NB4 (cell line): ENCODE measurements at places on chromosomes 5 and 9.

DNA sequence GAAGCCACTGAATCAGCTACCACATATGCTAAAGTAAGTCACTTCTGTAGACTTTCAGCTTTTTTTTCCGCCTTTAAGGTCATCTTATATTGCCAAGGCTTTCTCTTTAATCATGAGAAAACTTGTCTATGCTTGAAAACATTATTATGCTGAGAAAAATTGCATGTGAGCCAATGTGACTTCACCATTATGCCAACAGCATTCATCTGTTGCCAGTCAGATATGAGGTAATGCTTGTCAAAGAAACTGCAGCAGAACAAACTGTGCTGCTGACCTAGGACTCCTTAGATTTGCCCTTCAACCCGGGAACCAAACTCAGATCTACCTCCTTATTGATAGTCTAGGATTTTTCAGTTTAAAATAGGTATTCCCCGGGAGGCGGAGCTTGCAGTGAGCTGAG, 34.3 kb downstream of the SLC44A1 start:
- no peak for DNase-seq

DNA sequence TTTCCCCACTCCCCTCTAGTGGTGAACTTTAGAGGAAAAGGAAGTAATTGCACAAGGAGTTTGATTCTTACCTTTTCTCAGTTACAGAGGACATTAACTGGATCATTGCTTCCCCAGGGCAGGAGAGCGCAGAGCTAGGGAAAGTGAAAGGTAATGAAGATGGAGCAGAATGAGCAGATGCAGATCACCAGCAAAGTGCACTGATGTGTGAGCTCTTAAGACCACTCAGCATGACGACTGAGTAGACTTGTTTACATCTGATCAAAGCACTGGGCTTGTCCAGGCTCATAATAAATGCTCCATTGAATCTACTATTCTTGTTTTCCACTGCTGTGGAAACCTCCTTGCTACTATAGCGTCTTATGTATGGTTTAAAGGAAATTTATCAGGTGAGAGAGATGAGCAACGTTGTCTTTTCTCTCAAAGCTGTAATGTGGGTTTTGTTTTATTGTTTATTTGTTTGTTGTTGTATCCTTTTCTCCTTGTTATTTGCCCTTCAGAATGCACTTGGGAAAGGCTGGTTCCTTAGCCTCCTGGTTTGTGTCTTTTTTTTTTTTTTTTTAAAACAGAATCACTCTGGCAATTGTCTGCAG, 25.3 kb downstream of the SLC22A5 start:
- DNase-seq, result no peak

- DNase-seq, result no peak
Measured at GRCh38 chr5:122355324-122355723, 43.3 kb downstream of the SNCAIP start.

- no peak for DNase-seq
Measured at GRCh38 chr5:133483406-133484090, 128.8 kb downstream of the FSTL4 start.

DNA sequence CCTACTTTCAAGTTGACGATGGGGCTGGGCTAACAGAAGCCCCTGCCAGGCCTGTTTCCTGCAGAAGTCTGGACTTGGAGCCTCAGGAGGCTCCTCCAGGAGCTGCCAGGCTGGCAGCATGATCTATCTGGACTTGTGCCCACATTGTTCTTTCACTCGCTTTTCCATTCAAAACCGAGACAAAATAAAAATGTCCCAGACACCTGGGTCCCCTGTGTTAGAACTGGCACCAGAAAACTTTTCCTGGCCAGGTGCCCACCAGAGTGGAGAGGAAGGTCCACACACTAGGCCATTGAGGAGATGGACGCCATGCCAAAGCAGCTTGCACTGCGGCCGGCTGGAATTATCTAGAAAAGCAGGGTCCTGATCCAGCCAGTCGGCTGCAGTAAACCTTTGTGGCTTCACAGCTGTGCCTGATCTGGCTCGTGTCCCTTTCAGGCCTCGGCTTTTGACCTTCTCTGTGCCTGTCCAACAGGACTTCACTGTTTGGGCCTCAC, 78.2 kb downstream of the GCNT1 start:
- no peak for DNase-seq

GRCh38 chr5:55278778-55279177, 28.7 kb downstream of the DHX29 start:
- no peak for DNase-seq

- DNase-seq, result no peak
Measured at GRCh38 chr9:77454663-77455062, 193.5 kb downstream of the GNA14 start.
